Activated CD4-positive, alpha-beta T cell treated with anti-CD3 and anti-CD28 coated beads for 1 hour (primary cell): ENCODE measurements at places on chromosomes 1 and 21.

- no peak for DNase-seq
Measured at GRCh38 chr1:118461154-118461553, 276.1 kb upstream of the SPAG17 start.

DNA sequence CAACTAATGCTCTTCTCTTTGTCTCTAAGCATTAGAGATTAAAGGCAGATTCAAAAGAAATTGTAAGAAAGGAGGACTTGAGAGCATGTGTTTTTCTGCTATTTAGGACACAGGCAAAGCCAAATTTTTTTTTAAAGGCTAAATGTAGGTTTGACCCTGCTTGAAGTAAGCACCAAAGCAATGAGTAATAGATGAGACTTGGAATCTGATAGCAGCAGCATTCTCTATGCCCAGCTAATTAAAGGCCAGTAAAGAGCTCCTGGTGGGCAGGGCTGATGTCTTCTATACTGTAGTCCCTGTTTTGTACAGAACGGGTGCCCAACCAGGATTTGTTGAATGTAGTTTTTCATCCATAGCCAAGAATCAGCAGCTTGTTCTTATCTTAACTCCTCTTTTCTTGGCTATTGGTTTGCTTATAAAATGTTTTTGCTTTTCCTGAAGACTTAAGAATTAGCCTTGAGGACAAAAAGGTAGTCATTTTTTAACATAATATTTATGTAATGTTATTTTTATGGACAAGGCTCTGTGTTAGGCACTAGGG is 179.6 kb downstream of the LMO4 start:
- no peak for DNase-seq

DNA sequence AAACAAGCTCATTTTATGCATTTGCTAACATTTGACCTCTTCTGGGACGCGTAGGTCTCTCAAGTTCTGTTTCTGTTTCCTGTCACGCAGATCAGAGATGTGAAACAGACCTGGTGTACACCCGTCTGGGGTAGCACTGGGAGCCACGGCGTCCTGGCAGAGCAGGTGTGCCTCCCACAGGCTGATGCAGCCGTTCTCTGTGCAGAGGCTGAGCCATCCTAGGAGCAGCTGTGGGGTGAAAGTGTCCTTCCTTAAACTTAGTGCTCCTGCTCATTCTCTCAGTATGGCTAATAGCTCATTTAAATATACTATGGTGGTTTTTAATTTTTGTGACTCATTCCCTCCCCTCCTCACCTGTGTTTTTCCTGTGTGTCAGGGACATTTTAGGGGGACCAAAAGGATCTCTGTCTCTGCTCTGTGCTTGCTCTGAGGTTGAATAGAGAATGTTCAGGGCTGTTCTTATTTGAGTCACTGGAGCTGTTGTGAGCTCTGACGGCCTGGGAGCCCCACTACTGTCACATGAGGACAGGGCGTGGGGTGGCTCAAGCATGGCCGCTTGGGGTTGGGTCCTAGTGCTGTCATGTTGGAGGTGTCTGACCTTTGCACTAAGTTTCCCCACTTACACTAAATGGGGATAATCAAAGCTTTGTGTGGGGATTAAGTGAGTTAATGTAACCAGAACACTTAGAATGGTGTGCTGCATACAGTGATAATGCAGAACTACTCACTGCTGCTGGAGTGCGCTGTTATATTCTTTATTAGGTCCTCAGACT is 43.0 kb downstream of the GALNT2 start:
- DNase-seq = peak; percentile 31

DNA sequence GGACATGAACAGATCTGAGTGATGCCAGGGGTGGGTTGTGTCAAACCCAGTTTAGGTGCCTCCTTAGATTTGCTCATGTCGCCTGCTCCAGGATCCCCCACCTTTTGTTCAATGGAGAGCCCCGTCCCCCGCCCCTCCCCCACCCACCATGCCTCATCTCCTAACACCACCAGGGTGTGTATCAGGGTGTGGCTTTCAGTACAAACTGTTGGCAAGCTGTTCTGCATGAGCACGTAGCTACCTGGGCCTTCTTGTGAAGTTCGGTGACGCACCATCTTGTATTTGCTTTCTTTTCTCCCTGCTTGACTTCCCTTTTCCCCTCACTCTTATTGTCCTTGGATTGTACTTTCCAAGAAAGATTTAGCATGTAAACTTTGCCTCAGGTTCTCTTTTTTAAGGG is 94.8 kb downstream of the EBNA1BP2 start:
- no peak for DNase-seq

- DNase-seq = no peak
Measured at GRCh38 chr1:108050158-108050557, 85.2 kb upstream of the VAV3 start.
